KBM-7 (cell line): ENCODE measurements at places on chromosomes 3 and 15.

DNA sequence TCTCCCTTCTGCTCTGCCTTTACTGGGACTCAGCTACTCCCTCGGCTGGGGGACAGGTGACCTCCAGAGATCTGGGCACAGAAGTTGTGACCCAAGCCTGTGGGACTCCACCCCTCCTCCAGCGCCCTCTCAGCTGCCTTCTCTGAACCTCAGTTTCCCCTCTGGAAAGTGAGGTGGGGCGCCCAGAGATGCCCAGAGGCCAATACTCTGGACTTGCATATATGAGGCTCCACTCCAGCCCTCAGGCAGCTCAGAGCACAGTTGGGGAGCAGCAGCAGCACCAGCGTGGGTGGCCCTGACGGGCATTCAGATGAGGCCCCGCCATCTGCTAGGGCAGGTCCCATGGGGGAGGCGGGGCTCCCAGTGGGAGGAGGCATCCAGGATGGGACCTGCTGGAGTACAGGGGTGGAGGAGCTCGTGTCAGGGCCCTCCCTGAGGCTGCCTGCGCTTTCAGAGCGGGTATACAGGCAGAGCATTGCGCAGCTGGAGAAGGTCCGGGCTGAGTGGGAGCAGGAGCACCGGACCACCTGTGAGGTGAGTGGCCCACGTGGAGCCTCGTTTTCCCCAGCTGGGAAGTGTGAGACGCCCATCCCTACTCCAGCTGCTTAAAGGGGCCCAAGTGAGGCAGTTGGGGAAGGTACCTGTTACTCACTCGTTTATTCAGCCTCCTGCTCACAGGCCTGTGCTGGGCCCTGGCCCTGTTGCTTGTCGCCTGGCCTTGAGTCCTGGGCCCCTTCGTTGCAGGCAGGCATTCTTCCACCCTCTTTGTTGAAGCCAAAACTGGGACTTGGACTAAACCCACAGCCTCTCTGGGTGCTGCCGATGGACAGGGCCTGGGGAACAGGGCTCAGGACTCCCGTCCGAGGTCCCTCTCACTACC lies 35.4 kb downstream of the PSTPIP1 start:
- no peak for DNase-seq

- DNase-seq = no peak
These were observed 129.4 kb downstream of the PLD1 start for GRCh38 chr3:171680726-171681411.

DNA sequence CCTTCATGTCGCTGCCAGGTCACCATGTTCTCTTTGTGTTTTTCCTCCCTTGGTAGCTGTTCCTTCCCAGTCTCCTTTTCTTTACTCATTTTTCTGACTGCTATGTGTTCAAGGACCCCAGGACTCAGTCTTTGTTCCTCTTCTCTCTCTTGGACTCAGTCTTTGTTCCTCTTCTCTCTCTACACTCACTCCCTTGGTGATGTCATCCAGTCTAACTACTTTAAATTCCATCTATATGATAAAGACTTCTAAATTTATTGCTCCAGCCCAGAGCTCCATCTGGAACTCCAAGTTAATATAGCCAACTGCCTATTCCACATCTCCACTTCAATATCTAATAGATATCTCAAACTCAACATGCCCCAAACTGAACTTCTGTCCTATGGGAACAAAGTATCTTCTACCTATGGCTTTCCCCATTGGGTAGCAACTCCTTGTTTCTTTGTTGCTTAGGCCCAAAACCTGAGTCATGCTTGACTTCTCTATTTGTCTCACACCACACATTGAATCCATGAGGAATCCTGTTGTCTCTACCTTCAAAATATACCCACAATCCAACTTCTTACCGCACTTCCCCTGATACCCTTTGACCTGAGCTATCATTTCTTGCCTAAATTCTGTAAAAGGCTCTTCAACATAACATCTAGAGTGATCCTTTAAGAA lies 4.9 kb upstream of the DYNC1LI1 start:
- peak; percentile 58 for DNase-seq

GRCh38 chr3:19427422-19428149 lies 279.3 kb downstream of the KCNH8 start:
- DNase-seq = no peak

DNA sequence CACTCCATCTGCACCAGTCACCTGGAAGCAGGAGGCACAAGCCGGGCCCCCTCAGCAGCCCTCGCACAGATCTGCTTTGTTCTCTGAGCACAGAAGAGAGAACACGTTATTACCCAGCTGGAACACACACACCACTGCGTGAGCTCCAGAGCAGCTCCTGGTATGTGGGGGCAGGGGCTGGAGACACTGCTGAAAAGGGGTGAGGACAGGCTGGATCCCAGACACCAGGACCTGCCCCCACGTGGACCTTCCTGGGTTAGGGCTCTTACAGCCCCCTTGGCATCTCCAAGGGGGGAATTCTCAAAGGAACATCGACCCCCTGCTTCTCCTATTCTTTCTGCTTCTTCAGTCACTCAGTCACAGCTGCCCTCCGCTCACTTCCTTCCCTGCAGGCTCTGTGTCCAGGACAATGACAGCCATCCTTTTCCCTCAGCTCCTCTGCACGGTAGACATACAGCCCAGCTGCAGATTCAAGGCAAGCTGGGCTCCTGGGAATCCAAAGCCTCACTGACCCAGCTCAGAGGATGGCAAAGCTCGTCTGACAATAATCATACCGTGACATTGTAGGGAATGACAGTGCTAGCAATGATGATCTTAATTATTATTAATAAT lies 33.7 kb downstream of the PRR20G start:
- DNase-seq = no peak

- DNase-seq = peak; percentile 70
These were observed 68.1 kb downstream of the SLC6A1 start for GRCh38 chr3:11060500-11061251.

- no peak for DNase-seq
These were observed 101.6 kb upstream of the PRR23E start for GRCh38 chr3:127091376-127091775.

DNA sequence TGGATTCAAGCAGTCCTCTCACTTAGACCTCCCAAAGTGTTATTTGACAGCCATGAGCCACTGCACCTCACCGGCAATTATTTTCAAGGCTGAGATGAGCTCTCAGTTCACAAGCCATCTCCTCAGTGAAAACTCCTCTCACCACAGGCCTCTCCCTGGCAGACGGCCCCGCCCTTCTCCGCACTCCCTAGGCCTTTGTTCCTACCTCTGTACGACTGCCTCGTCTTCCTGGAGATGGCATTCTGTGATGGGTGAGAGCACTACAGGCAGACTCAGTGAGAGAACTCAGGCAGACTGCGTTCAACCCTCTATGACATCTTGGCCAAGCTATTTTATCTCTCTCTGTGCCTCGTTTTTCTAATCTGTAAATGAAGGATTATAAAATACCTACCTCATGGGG lies 67.0 kb upstream of the TPM1 start:
- no peak for DNase-seq

DNA sequence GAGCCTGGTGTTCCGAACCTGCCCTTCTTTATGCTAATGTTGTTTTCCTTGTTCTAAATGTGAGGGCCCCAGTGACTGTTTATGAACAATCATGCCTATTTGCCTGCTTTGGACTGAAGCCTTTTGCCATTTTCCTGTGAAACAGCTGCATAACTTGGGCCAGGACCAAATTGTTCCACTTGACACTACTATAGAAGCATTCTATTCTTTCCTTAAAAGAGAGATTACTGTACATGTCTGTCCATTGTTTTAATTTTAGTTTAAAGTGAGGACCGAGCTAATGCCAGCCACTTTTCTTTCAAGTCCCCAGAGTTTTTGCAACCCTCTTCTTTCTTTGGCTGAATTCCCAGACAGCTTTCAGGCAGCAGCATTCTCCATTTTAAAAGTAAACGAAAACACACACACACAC lies 980.3 kb downstream of the CADM2 start:
- no peak for DNase-seq

DNA sequence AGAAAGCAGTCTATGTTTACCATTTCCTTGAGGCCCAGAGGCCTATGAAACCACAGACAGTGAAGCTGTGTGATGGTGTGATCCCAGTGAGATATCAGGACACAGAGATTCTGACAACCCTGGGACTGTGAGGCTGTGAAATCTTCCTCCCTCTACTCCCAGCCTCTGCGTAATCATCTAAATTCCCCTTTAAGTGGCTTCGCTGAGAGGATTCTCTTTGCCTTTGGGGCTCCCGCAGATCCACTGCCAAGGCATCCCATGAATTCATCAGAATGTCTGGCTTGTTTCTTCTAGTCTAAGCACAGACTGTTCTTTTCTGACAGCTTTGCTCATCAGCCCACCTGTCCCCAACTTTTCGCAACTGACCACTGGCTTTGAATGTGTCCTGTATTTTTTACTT lies 901.2 kb upstream of the NR2F2 start:
- DNase-seq = no peak

GRCh38 chr3:10925436-10926255 lies 66.9 kb upstream of the SLC6A1 start:
- DNase-seq = no peak

DNA sequence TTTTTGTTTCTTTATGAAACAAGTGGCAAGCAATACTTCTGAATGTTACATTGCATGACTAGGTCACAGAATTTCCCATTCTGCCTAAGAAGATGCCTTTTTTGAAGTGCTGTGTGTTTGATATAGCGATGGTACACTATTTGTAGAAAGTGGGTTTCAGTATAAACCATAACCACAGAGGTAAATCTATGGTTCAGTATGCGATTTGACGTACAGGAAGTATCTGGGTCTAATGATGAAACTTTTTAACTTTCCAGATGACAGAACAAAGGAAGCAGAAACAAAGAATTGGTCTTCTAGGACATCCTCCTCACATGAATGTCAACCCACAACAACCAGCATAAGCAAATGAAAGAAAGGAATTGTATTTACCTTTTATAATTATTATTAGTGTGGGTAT lies 133.4 kb upstream of the BHLHE40 start:
- DNase-seq = no peak

- DNase-seq = no peak
These were observed 194.7 kb upstream of the THRB start for GRCh38 chr3:24689353-24689752.

GRCh38 chr3:134253475-134254226 lies 3.0 kb upstream of the RYK start:
- peak; percentile 71 for DNase-seq

DNA sequence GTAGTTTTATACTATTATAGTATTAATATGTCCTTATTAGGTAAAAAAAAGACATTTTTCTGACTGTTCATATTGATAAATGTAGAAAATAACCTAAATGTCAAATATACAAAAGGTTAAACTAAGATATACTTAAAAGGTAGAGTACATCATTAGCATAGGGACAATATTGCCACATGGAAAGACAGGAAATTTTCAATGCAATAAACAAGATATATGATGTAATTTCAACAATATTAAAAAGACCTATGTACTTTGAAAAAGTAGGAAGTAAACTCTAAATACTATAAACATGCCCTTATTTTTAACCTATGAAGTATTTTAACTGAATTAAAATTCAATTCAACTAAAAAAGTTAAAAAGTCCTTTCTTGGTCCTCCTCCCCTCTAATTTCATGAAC lies 1.9 kb downstream of the SPG11 start:
- DNase-seq = no peak

GRCh38 chr15:98164571-98164970 lies 204.1 kb downstream of the ARRDC4 start:
- DNase-seq = no peak

- DNase-seq = no peak
These were observed 4.1 kb upstream of the RARB start for GRCh38 chr3:25423780-25424588.

DNA sequence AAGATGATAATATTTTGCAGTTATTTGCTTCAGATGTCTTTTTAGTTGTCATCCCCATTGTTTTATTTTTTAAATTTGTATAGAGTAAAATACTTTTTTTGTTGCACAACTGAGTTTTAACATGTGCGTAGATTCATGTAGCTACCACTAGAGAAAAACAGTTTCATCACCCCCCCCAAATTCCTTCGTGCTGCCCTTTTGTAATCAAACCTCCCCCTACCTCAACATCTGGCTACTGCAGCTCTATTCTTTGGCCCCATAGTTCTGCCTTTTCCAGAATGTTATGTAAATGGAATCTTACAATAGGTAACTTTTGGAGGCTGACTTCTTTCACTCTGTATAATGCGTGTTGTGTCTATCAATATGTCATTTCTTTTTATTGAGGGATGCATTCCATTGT lies 232.0 kb upstream of the RASGRP1 start:
- no peak for DNase-seq

GRCh38 chr15:92899948-92900730 lies at the start of gene CHD2:
Gene CHD2 (plus strand): TSS chr15:92900324. CDS start chr15:92901238, 914 bp downstream.
- peak; percentile 93 for DNase-seq

- DNase-seq = peak; percentile 85
These were observed 47.9 kb downstream of the PIK3CB start for GRCh38 chr3:138786788-138787271.

GRCh38 chr3:123520656-123521055 lies 64.2 kb downstream of the HACD2 start:
- no peak for DNase-seq

DNA sequence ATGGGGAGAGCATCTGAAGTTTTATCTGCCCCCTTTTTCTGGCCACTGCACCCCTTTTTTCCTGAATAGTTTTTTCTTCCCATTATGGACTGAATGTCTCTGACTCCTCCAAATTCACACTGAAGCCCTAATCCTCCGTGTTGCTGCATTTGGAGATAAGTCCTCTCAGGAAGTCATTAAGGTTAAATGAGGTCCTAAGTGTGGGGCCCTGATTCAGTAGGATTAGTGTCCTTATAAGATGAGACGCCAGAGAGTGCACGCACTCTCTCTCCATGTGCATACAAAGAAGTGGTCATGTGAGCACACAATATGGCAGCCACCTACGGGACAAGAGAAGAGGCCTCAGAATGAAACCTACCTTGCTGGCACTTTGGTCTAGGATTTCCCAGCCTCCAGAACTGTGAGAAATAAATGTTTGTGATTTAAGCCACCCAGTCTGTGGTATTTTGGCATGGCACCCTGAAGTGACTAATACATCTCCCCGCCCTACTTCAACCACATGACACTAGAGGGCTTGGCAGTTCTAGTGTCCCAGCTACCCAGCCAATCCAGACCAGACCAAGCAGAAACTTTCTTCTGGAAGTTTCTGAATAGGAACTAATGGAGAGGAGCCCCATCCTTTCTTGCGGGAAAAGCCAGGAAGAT lies 191.3 kb downstream of the PDE8A start:
- DNase-seq = no peak
